Inflammatory macrophage treated with lipopolysaccharide for 4 hours (primary cell): ENCODE measurements at places on chromosomes 13 and 19.

DNA sequence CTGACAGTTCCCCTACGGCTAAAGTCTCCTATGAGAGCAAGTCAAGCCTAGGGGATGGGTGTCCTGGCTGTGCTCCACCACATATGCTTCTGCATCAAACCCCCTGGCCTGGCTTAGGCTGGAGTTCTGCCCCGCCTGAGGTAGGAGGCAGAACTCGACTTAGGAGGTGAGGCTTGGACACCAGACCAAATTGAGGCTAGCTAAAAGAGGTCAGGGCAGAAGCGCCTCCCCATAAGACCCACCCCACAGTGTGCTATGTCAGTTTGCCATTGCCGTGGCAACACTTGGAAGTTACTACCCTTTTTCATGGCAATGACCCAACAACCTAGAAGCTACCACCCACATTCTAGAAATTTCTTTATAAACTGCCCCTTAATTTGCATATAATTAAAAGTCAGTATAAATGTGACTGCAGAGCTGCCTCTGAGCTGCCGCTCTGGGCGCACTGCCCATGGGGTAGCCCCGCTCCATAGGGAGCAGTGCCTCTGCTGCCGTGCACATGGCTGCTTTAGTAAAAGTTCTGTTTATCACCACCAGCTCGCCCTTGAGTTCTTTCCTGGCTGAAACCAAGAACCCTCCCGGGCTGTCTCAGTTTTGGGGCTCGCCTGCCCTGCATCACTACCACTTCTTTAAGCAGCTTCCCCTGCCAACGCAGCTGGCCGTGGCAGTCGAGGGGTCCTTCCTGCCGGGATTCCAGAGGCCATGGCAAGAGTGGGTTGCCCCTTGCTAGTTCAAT is 20.2 kb downstream of the AP1M1 start:
- DNase-seq, result no peak

DNA sequence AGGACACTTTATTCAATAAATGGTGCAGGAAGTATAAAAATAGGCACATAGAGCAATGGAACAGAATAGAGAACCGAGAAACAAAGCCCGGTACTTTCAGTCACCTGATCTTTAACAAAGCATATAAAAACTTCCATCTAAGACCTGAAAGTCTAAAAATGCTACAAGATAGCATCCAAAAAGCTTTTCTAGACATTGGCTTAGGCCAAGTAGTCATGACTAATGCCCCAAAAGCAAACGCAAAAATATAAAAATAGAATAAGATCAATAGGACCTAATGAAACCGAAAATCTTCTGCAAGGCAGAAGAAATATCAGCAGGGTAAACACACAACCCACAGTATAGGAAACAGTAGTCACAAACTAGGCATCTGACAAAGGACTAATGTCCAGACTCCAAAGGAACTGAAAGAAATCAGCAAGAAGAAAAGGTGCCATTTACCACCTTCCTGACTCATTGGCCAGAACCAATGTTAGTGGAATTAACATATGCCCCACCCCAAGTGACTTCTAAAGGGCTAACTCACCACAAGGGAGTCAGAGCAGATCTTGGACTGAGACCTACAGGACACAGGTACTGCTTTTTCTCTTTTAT is 40.8 kb upstream of the CEACAM21 start:
- DNase-seq, result peak; percentile 67

DNA sequence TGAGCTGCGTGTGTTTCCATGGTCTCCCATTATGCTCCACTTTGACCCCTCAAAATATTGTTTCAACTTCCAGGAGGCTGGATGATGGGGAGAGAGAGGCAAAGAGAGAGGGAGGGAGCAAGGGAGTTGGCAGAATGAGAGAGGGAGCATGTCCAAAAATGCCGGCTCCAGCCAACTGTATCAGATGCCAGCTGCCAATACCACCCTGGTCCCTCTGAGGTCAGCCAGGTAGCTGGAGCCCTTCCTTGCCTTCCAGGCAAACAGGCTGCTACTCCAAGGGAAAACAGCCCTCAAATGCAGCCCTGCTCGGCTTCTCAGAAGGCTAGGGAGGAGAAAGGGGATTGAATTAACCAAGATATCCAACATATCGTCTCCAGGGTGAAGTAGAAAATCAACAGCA is 440.0 kb downstream of the TSHZ3 start:
- DNase-seq, result no peak

GRCh38 chr13:30832845-30833332 is 73.2 kb upstream of the MEDAG start:
- no peak for DNase-seq

DNA sequence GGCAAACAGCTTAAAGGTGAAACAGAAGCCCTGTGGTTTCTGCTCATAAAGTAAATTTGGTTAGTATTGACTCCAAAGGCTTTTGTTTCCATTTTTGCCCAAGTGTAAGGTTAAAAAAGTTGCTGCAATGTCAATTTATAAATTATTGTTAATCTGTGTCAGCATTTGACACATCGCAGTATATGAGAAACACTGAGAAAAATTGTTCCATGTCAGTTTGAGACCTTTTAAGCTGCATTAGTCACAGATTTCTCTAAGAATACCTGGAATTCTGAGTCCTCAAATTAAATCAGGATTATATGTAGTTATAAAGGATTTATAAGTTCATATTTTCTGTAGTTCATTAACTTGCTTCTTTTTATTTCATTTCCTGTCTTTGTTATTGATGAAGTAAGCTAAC is 78.8 kb downstream of the FGF14 start:
- DNase-seq, result no peak

- no peak for DNase-seq
These were observed 52.1 kb downstream of the SIAH3 start for GRCh38 chr13:45799451-45799850.

DNA sequence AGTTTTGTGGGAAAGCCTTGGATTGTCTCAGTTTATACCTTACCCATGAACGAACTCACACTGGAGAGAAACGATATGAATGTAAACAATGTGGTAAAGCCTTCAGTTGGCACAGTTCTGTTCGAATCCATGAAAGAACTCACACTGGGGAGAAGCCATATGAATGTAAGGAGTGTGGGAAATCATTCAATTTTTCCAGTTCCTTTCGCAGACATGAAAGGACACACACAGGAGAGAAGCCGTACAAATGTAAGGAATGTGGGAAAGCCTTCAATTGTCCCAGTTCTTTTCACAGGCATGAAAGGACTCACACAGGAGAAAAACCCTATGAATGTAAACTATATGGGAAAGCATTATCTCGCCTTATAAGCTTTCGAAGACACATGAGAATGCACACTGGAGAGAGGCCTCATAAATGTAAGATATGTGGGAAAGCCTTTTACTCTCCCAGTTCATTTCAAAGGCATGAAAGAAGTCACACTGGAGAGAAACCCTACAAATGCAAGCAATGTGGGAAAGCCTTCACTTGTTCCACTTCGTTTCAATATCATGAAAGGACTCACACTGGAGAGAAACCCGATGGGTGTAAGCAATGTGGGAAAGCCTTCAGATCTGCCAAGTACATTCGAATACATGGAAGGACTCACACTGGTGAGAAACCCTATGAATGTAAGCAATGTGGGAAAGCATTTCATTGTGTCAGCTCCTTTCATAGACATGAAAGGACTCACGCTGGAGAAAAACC is 7.5 kb upstream of the ZNF440 start:
- no peak for DNase-seq

GRCh38 chr19:4295972-4296771 is 6.0 kb downstream of the TMIGD2 start:
- no peak for DNase-seq

DNA sequence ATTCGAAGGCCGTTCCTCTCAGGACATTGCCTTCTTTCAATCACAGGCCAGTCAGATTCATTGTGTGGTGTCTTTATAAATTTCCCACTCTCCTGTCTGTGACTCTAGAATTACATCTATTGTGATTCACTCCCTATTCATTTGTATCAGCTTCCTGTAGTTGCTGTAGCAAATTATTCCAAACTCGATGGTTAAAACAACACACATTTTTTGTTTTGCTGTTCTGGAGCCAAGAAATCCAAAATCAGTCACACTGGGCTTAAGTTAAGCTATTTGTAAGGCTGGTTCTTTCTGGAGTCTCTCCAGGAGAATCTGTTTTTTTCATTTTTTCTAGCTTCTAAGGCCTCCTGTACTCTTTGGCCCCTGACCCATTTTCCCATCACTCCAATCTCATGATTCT is 1487.0 kb upstream of the SLC10A2 start:
- no peak for DNase-seq

- no peak for DNase-seq
These were observed 44.9 kb upstream of the F7 start for GRCh38 chr13:113060557-113061270.

DNA sequence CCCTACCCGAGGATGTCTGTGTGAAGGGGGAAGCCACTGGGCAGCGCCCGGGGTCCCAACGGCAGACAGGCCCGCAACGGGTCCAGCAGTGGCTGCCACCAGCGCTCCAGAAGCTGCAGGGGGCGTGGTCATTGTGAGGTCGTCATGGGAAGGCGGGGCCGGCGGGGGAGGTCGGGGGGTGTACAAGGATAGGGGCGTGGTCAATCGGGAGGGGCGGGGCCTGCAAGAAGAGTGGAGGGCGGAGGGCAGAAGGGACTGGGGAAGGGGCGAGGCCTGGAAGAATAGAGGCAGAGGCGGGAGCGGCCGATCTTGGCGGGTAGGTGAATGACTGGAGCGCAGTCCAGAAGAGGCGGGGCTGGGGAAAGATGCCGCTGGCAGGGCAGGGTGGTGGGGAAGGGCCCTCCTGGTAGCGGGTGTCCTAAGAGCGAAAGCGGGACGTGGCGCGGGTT is 4.4 kb downstream of the FUZ start:
- DNase-seq, result peak; percentile 84

DNA sequence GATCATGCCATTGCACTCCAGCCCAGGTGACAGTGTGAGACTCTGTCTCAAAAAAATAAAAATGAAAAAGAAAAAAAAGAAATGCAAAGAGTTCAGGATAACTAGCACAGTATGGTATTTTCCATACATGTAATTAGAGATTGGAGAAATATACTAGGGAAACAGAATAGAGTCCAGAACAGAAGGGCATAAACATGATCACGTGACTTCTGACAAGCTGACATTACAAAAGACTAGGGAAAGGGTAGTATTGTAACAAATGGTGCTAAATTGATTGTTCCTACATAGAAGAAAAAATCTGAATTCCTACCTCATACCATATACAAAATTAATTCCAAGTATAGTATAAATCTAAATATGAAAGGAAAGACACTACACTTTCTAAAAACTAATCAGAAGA is 1.3 kb upstream of the NLRP5 start:
- DNase-seq, result no peak

GRCh38 chr19:45773384-45773783 is 4.3 kb upstream of the SIX5 start:
- DNase-seq, result no peak

- DNase-seq, result no peak
These were observed 1421.5 kb upstream of the SPRY2 start for GRCh38 chr13:81762449-81762848.

DNA sequence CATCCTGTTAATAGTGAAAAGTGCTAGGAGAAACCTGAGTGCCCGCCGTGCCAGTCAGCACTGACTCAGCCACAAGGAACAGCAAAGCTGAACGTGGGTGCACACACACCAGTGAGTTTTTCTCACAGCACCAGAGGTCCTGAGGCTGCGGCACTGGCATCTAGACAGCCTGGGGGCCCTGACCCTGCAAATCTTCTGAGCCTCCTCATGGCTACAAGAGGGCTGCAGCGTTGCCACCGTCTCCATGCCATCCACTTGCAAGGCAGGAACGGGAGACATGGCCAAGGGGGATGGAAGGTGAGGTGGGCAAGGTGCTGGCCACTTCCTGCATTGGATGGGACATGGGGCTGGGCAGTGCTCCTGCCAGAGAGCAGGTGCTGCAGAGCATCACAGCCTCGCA is 211.2 kb upstream of the SOX1 start:
- DNase-seq, result no peak

GRCh38 chr13:98997011-98997730 is 19.3 kb upstream of the DOCK9 start:
- no peak for DNase-seq

DNA sequence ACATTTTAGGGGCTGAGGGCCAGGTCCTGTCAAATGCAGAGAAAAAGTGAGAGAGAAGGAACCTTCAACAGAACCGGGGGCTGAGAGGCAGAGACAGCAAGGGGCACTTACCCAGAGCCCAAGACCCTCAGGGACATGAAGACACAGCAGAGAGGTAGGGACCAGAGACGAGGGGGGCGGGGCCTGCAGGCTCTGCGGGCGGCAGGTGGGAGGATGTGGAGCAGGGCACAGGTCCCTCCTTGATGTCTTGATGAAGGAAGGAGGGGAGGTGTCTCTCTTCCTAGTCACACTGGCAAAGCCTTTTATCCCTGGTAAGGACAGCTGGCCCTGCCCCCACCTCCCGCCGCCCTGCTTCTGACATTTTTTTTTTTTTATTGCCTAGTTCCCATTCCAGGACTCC is at the start of gene KLK14:
Gene KLK14 (minus strand): TSS at position 277 of the 400 bp plus-strand sequence. CDS start 273 bp downstream, at position 4.
- DNase-seq, result no peak

GRCh38 chr19:31132753-31133110 is 216.5 kb downstream of the TSHZ3 start:
- DNase-seq, result no peak

- DNase-seq, result no peak
These were observed 265.7 kb downstream of the DLEU7 start for GRCh38 chr13:50577806-50578205.

GRCh38 chr13:84470528-84470927 is 588.3 kb upstream of the SLITRK1 start:
- no peak for DNase-seq

GRCh38 chr19:49507803-49508494 is 4.5 kb upstream of the FCGRT start:
- DNase-seq, result no peak

DNA sequence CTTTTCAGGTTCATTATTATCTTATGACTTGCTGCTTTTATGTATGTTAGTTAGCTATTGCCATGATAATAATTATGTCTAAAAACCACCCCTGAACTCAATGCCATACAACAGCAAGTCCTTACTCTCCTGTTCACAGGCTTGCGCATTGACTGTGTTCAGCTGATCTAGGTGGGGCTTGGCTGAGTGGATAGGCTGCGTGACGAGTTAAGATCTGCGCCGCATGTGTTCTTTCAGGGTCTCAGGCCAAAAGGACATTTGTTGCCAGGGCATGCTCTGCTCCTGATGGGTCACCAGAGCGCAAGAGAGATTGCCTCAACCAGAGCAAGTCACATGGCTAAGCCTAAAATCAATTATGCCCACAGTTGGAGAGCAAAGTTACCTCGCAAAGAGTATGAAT is 859 bp downstream of the ZNF568 start:
- DNase-seq, result no peak

- DNase-seq, result peak; percentile 27
These were observed 139.3 kb downstream of the IRS2 start for GRCh38 chr13:109647053-109647452.
